Right renal cortex interstitium (tissue), 3 donors: ENCODE measurements at places on chromosomes 4 and X.

DNA sequence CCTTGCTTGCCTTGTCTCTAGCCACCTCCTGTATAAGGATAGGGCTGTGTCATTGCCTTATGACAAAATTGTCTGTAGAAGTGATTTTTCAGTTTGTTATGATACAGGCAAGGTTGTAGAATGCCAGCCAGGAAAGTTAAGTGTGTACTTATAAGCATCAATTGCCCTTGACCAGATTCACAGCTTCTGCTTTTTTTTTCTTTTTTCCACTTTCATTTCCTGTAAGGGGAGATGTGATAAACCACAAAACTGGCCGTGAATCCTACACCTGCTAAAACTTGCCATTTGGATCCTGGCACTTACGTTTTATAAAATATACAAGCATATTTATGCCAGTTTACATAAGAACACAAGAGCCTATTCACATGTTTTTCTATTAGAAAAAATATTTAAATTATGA lies 35.0 kb upstream of the BMPR1B start:
- DNase-seq: no peak

DNA sequence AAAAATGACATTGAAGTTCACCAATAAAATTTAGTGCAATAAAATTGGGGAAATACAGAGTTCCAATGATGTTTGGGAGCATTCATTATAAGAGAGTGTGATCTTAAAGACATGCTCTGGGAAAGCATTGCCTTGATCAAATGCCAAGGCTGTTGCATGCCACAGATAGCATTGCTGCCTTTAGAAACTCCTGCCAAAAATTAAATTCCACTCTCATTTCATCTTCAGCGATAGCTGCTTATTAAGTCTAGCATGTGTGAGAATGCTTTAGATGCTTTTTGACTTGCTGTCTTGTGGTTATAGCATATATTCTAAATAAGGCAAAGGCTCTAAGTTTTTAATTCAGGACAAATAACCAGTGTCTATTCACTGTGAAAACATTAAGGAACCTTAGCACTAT lies 49.3 kb downstream of the NPNT start:
- no peak for DNase-seq

DNA sequence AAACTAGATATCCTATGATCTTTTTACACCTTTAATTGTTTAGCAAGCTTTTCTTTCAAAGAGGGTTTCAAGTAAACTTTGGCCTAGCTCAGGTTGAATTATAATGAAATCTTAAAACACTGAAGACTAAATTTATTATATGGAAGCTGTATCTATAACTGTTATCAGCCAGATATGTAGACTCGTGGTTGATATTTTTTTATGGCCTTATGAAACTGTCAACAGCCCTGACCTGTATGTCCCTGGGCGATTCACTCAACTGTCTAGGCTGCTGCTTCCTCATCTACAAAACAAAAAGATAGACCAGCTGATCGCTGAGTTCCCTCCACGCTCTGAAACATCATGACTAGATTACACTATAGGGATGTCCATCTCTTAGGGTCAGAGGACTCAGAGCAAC lies 21.2 kb upstream of the PDK3 start:
- no peak for DNase-seq

DNA sequence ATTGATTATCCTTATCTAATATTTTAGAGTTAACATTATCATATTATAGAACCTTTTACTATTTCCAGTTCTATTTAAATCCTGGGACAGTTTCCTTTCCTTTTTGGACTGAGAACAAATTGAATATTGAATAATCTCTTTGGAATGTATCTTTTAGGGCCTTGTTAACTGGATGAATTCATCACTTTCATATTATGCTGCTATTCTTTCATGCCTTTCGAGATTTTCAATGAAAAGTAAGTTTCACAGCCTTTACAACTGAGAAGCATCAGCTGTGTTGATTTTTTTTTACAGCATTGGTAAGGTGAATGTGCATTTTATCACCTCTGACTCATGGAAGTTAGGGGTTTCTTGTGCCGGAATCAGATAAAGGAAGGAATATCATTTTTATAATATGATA lies 39.6 kb downstream of the PDLIM5 start:
- DNase-seq: no peak

- DNase-seq: no peak
Measured at GRCh38 chr4:14812101-14812500, 190.2 kb upstream of the CPEB2 start.

- no peak for DNase-seq
Measured at GRCh38 chrX:131734621-131735020, 190.7 kb downstream of the OR13H1 start.
